ENCODE measurements at places on chromosomes 2 and 18.

DNA sequence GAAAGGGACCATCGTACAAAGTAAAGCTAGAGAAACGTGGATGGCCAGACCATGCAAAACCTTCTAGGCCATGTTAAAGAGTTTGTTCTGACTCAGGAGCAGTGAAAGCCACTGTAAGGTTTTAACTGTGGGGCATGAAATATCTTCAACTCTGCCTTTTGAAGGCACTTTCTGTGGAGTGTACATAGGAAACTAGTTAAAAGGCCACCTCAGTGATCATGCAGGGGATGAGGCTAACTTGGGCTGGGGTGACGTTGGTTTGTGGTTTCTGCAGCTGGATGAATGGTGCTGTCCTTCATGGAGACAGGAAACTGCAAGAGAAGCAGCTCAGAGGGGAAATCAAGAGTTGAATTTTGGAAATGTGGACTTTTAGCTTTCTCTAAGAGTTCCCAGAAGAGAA is 190.7 kb downstream of the CDCA7 start:
- no peak for DNase-seq

DNA sequence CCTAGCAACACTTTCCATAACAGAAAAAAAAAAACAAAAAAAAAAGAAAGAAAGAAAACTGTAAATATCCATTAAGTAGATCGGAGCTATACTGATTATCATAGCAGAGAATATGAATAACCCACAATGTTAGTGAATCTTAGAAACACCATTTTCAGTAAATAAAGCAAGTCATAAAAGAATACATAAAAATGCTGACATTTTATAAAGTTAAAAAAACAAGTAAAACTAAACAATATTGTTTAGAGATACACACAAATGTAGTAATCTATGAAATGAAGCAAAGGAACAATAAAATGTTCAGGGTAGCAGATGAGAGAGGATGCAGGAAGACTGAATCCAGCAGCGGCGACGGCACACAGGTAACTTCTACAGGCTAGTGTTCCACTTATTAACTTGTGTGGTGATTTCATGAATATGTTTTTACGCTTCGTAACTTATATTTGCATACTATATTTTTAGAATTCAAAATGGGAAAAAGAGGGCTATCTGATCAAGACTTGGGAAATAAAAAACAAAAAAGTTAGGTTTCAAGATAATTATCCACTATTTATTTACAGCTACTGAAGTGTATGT is 4.8 kb downstream of the ROCK2 start:
- no peak for DNase-seq

GRCh38 chr2:219026946-219027345 is 14.4 kb downstream of the CFAP65 start:
- no peak for DNase-seq

- no peak for DNase-seq
Measured at GRCh38 chr2:40281021-40281940, 170.6 kb downstream of the SLC8A1 start.

All from CD4-positive, CD25-positive, alpha-beta regulatory T cell (primary cell).